ENCODE measurements at places on chromosomes 1 and 21.

- no peak for DNase-seq
These were observed 50.9 kb upstream of the AJAP1 start for GRCh38 chr1:4603295-4604110.

- DNase-seq: no peak
These were observed 46.2 kb downstream of the CDC7 start for GRCh38 chr1:91546876-91547275.

DNA sequence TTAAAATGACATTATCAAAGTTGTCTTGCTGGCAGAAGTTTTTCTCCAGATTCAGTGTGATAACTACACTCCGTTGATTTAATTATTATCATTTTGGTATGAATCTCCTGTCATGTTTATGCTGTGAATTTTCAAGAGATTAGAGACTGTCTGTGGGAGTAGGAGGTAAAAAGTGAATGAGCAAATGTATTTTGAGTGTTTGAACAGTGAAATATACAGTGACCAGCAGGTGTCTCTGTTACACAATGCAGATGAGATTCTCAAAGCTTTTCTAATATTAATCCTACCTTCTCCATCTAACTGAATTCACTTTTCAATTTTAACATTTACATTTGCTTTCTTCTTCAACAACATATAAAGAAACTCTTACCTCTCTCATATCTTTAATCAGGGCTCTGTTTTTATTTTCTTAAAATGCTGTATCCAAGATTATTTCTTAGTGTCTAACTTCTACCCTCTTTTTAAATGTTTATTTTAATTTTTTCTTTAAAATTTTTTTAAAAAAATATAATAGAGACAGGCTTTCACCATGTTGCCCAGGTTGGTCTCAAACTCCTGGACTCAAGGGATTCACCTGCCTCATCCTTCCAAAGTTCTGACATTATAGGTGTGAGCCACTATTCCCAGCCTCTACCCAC lies 20.9 kb upstream of the HSPA13 start:
- DNase-seq: no peak

GRCh38 chr1:77126307-77126706 lies 92.9 kb downstream of the PIGK start:
- peak; percentile 43 for DNase-seq

DNA sequence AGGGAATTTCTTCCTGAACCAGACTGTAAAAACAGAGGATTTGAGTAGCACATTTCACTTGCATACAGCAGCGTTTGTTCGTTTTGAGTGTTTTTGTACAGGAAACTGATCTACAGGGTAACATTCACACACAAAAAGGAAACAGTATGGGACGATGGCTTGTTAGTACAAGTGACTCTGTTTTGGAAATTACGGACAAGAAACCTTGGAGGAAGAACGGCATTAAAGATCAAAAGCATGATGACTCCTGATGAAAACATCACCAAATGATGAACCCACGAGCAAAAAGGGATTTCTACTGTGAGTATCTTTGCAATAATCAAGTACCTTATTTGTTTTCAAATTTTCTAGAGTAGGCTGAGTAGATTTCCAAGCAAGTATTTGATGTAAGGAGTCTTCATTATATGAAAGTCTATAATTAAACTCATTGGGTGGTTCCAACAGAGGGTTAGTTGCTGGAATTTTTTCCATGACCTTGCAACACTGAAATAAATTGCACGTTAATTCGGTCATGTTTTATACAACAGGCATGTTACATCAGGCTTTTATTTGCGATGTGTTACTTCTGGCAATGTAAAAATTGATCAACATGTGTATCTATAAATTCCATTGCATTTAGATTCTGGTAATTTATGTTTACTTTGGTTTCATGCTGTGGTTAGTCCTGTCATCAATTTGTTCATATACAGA lies 76.7 kb upstream of the KCNK2 start:
- no peak for DNase-seq

GRCh38 chr1:2967329-2967725 lies 53.9 kb upstream of the ACTRT2 start:
- no peak for DNase-seq

- no peak for DNase-seq
These were observed 22.5 kb downstream of the XCL1 start for GRCh38 chr1:168598892-168599291.

GRCh38 chr1:67146101-67146500 lies 11.3 kb upstream of the C1orf141 start:
- DNase-seq: no peak

- peak; percentile 59 for DNase-seq
These were observed 123.8 kb upstream of the PRDX6 start for GRCh38 chr1:173353350-173353749.

DNA sequence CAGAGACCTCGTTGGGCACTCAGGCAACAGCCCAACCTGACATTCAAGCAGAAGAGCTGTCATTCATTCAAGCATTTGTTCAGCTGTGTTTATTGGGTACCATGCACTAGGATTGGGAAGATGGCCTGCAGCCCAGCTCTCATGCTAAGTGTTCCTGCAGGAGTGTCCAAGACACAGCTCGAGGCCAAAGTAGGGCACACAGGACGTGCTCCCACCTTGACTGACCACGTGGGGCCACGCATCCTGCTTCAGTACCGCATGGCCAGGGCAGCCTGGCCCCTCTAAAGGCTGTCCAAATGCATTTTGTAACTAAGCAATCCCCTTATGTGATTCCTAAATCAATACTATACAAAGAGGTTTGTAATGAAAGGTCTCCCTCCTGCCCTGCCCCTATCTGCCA lies 9.7 kb downstream of the PYCR2 start:
- no peak for DNase-seq

DNA sequence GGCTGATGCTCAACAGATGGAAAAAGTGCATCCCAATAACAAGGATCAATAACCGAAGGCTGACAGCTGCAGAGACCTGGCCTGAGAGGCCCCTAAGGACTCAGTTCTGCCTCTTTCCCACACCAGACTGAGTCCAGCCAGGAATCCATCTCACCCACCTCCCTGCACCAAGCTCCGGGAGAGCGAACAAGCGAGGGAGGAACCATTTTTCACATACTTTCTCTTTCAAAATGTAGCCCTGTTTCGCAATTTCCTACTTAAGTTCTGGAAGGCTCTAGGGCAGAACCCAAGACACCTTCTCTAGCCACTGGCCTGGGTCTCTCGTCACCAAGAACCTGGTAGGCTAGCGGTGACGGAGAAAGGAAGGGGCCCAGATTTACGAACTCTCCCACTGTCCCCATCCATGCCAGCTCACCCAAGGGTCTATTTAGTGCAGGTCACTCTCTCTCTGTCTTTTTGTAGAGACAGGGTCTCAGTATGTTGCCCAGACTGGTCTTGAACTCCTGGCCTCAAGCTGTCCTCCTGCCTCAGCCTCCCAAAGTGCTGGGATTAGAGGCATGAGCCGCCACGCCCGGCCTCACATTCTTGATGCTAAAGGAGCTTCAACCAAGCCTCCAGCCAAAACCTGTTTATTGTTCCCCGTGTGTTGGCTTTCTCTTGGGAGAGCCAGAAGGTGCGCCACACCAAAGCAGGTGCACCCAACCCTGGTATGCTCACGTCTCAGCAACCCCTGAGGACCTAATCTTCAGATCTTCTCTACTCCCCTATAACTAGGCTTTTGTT lies 10.9 kb upstream of the GNL2 start:
- no peak for DNase-seq

DNA sequence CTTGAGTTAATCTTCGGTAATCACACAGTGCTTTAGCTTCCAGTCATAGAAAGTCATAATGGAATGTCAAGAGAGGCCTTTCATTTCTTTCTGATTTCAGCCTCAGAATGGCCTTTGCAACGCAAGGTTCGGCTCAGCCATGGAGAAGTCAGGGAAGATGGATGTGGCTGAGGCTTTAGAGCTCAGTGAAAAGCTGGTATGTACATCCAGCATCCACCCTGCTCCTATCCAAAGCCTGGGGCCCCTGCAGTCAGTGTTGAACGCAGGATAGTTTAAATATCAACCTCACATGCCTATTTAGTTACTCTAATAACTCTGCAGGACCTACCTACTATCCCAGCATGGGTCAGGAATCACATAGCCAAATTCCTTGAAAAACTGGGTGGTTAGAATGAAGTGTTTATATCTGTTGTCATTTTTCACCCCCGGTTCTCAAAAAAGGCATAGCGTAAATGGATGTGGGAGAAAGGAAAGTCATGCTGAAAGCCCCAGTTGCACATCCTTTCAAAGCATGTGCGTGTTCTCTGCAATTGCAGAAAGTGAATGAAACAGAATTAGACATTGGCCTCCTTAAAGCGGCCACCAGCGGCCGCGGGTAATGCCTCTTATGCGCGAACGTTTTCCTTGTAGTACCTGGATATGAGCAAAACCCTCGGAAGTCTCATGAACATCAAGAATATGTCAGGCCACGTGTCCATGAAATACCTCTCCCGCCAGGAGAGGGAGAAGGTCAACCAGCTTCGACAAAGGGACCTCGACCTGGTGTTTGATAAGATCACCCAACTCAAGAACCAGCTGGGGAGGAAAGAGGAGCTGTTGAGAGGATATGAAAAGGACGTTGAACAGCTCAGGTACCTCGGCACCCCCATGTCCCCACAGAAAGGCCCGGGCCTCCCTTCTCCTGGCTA lies 28.8 kb upstream of the EFHD2 start:
- DNase-seq: no peak

Data from fibroblast of skin of left quadriceps (primary cell).